IMR-90 (cell line): ENCODE measurements at places on chromosomes 4 and X. TPM values are rescaled to one million over a fixed set of nuclear protein-coding genes. Genes with fewer than 3 reads are reported as not detected.

The ARX gene
- total RNA-seq: not detected in 2 replicates

The VCX3A gene
- total RNA-seq: not detected in 2 replicates

The RBM47 gene
- total RNA-seq: 0.83 and 1.1 TPM in 2 replicates

The STBD1 gene
- 2.2 and 3.0 TPM in 2 replicates for total RNA-seq

The GCNA gene
- 0.83 and 0.90 TPM in 2 replicates for total RNA-seq
